ENCODE measurements at places on chromosomes 7 and 10. TPM values are rescaled to one million over a fixed set of nuclear protein-coding genes. Genes with fewer than 3 reads are reported as not detected.

Gene IFIT1
- 3.4 TPM for total RNA-seq

DNA sequence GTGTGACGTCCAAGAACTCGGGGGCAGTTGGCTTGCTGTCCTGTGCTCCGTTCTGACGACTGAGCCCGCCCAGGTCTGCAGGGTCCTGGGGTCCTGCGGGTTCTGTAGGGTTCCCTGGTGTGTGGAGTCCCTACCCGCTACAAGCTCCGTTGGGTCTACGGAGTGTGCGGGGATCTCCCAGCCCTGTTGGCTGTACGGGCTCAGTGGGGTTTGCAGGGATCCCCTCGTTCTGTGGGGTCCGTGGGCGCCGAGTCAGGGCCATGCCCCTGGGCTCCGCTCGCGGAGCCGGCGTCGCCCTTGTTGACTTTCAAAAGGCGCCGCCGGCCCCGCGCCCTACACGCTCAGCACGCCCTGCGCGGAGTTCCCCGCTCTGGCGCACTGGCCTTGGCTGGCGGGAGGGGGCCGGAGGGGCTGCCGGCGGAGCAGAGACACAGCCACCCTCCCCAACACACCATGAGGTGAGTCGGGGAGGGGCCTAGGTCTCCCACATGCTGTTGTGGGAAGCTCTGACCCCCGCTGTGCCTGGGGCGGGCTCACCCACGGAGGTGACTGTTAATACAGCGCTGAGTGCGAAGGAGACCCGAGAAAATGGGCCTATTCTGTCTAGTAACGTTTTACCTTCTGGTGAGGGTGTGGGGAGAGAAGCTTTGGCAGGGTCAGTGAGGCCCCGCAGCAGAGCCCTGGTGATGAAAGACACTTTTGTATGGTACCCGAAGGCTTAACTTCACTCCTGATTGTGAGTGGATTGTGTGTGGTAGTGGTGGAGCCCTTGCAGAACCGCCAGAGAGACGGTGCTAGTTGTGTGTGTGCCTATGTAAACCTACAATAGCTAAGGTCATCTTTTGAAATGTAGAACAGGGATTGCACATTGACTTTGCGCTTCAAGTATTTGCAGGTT, 8.1 kb downstream of the TASOR2 start:
- no peak for DNase-seq

- DNase-seq = no peak
These were observed 130.9 kb upstream of the ADCY1 start for GRCh38 chr7:45443263-45443662.

- DNase-seq = no peak
These were observed 747.3 kb downstream of the LRMDA start for GRCh38 chr10:76178532-76179292.
